ENCODE measurements at places on chromosomes 4 and X.
A peak's percentile ranks its signal among the peaks of the same experiment; 100 is the strongest.

DNA sequence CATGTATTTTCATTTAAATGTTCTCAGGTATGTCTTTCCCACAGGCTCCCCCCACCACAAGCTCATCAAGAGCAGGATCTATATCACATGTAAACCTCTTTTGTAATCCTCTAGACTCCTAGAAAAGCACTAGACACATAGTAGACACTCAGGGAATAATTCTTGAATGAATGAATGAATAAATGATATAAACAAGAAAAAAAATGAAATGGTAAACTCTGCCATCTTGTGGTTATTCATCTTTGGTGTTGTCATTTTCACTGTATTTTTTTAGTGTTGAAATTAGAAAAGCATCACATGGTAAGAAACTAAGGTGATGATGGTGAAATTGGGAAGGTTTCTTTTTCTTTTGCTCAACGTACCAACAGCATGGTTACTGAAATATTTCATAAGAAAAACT lies 34.2 kb upstream of the C1GALT1C1 start:
- DNase-seq: no peak

DNA sequence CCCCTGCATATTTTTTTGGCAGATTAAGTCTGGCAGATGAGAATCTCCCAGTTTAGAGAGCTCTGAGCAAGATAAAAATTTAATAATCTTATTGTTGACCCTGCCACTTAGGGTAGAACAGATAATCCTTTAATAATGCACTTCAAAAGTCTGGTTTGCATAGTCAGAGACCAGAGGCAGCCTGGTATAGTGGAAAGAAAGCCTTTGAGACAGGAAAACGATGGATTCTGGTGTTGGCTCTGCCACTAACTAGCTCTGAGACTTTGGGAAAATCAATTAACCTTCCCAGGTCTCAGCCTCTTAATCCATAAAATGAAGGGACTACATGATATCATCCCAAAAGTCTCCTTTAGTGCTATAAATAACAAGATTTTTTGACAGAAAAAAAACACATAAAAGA lies 824.5 kb downstream of the STIM2 start:
- no peak for DNase-seq

GRCh38 chr4:7697821-7698220 lies 241.8 kb downstream of the AFAP1 start:
- DNase-seq: no peak

DNA sequence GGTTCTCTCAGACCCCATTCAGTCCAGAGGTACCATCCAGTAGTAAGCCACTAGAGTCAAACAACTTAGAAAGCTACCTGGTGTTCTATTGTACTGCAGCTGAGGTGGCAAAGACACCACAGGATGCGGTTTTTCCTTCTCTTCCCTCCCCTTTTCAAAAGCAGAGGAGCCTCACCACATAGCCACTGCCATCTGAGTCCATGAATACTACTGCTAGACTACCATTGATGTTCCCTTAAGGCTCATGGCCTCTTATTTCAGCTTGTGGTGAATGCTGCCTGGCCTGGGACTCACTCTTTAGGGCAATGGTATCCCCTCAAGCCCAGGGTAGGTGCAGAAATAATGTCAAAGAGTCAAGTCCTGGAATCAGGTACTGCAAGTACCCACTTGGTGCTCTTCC lies 41.8 kb upstream of the KLHL4 start:
- no peak for DNase-seq

- no peak for DNase-seq
Measured at GRCh38 chrX:103153661-103154060, 60.7 kb upstream of the NXF3 start.

DNA sequence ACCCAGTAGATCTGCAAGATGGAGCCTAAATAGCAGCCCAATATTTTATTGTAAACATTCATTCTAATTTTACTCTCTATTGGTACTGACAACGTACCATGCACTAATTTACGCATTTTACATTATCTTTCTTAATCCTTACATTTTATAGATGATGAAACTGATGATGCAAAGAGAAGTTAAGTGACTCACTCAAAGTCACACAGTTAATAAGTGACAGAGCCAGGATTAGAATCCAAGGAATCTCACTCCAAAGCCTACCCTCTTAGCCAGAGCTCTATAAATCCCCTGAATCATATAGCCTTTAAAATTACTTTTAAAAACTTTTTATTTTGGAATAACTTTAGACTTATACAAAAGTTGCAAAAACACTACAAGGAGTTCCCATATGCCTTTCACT lies 37.6 kb downstream of the PHKA1 start:
- DNase-seq: no peak

GRCh38 chr4:104352211-104352610 lies 142.5 kb downstream of the CXXC4 start:
- no peak for DNase-seq

DNA sequence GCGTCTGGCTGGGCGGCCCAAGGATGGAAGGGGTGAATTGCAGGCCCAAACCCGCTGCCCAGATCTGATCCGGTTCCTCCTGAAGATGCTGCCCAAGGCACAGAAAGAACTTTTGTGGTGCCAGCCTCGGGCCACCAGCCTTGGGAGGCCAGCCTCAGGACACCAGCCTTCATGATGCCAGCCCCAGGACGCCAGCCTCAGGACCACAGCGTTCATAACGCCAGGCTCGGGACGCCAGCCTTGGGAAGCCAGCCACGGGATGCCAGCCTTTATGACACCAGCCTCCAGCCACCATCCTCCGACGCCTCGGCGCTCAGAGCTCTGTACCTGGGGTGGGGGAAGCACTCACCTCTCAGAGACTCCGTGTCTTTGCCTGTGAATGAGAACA lies 107.8 kb downstream of the ADRA2C start:
- no peak for DNase-seq

DNA sequence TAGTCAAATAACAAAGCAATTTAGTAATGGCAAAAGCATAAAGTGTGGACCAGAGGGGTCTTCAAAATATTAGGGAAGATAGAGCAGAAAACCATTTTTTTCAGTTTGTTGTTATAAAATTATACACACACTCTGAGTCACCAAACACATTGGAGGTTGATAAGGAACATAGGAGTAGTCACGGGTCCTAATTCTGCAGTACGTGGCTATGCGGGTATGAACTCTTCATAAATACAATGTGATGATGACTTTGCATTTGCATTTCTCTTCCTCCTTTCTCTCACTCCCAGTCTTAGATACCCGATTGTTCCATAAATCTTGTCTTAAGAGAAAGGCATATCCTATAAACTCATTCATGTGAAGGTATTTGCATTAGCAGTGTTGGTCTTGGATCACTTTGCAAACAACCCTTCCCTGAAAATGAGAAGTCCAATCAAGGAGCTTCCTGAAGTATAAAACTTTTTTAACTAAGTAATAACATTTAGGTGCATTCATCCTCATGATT lies 223.6 kb downstream of the PALLD start:
- DNase-seq: no peak

GRCh38 chrX:39936886-39937770 lies 160.6 kb downstream of the BCOR start:
- peak; percentile 24 for DNase-seq

- no peak for DNase-seq
Measured at GRCh38 chrX:21645431-21645830, 12.7 kb downstream of the KLHL34 start.

DNA sequence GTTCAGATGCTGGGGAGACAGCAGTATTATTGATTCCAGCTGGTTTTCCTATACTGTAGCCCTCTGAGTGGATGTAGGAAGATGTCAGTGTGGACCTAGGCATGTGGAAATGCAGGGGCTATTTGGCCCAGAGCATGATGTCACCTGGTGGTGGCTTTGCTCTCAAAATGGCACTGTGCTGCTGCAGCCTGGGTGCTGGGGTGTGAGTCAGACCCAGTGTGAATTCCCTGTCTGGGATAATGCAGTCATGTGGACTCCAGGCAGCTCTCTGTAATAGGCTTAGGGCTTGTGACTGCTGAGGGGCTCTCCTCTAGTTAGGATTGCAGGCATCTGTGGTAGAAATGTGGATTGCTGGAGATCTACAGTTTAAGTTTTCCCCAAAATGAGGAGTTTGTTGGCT lies 70.7 kb downstream of the DCAF8L2 start:
- DNase-seq: no peak

- DNase-seq: no peak
Measured at GRCh38 chr4:164239976-164240375, 514.0 kb upstream of the SMIM31 start.

- DNase-seq: peak; percentile 2
Measured at GRCh38 chr4:37138019-37138653, 106.4 kb upstream of the NWD2 start.

DNA sequence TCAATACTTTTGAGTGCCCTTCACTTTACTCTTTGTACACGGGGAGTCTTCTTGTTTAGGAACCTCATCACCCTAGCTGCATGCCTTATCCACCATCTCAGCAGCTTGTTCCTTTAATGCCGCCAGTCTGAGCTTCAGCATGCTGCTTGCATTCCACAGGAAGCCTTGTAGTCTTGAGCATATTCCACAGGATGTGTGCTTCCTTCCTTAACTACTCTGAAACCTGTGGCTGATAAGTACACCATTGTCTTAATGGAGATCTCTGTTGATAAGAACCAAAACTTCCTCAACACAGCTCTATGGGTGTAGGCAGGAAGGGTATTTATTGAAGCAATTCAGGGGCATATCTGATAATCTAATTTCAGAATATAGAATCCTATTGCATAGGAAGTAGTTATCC lies 24.4 kb upstream of the CCNI start:
- no peak for DNase-seq

DNA sequence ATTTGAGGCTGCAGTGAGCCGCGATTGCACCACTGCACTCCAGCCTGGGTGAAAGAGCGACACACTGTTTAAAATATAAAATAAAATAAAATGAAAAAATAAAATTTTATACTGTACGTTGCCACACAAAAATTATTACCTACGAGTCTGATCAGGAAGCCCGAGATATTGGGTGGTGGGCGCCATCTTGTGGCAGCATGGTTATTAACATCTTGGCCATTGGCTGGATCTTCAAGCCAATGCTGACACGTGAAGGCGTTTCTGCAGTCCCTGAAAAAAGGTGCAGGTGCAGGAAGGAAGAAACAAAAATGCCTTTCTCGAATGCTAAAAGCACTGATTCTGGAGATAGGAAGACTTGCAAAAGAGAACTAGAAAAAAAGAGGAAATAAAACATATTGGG lies 4.9 kb upstream of the TLR8 start:
- peak; percentile 76 for DNase-seq

DNA sequence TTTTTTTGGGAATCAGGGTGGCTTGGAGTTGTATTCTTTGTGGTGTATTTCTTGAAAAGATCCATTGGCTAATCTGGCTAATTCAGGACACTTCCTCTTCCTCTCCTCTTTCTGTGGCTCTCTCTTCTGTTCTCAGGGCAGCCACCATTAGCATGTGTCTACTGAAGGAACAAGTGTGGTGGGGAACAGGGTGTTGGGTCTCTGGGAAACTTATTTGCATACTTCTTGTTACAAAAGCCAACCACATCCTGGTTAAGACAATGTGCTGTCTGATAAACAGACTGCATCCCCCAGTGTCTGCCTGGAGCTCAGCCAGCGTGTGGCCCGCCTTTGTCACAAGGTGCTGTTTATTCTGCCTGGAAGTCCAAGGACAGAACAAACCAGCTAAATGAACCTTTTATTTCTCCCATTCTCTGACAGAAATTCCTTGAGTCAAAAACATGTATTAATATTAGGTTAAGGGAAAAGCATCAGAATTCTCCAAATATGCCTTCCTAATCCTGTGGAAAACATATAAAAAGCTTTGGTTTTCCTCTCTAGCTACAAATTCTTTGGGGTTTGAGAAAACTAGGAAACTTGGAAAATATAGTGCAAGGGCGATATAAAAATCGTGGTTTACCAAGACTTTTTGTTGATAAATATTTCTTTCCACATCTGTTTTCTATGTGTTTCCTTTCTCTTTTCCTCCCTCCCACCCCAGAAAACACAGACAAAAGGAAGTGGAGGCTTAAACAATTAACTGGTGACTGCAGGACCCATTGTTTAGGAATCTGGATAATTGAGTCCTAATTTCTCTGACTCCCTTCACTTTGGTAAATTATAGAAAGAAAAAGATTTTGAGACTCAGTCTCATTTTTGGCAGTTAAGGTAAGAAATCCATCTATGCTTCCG lies 203.6 kb downstream of the SPRY1 start:
- peak; percentile 49 for DNase-seq

GRCh38 chrX:24204331-24204730 lies 54.8 kb downstream of the ZFX start:
- DNase-seq: no peak

DNA sequence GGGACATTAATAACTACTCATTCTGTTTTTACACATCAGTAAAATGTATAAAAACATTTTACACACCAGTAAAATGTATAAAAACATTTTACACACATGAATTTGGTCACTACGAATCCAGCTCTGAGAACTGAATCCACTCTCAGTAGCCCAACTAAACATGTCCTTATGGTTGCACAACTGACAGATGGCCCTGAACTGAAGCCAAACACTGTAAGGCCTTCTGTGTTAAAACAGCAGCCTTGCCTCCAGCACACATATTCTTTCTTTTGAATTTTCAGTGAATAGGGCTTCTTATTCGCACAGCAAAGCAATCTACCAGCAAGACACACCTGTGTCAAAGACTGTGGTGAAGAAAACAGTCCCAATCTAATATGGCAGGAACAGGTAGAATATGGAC lies 169.9 kb upstream of the FMR1 start:
- no peak for DNase-seq

DNA sequence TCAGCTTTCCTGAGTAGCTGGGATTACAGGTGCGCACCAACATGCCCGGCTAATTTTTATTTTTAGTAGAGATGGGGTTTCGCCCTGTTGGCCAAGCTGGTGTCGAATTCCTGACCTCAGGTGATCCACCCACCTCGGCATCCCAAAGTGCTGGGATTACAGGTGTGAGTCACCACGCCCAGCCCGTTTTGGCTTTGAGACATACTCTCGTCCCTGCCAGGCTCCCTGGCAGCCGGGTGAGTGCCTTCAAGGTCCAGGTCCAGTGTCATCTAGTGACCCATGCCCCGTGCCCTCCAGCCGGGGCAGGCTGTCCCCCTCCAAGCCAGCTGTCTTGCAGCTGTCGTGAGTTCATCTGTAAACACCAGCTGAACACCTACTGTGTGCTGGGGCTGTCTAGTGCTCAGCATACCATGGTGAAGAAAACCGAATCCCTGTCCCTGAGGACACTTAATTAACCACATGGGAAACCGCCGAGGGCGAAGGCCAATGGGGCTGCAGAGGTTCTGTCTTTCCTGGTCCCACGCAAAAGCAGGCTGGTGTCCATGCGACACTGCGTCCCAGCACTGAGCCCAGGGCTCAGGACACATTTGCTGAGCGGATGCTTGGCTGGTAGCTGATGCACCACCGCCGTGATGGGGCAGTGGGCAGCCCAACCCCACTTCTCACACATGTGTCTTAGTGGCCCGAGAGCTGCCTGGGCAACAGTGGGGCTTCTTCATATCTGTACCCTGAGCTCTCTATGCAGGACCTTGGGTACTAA lies 21.9 kb downstream of the NSG1 start:
- no peak for DNase-seq

DNA sequence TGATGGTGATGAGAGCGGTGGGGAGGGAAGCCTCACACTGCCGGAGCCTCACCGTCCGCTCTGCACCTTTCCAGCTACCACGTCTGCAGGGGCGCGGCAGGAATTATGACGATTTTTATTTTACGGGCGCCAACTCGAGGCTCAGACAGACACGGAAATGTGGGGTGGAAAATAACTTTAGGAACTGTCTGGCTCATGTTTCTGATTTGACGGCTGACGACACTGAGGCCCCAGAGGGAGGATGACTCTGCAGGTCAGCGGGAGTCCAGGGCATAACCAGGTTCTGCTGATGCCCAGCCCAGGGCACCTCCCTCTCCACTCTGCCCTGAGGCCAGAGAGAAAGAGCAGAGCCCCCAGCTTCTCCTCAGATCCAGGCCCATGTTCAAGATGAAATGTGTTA lies 43.9 kb downstream of the C4orf50 start:
- no peak for DNase-seq

Measured in activated CD4-positive, alpha-beta T cell treated with anti-CD3 and anti-CD28 coated beads, Interleukin-2, Interleukin-6, amounts not matched to agents 100 ng/mL and 50 ng/mL, durations not matched to agents 16 hours and 8 hours (primary cell).